ENCODE measurements at places on chromosomes 13 and 19.

DNA sequence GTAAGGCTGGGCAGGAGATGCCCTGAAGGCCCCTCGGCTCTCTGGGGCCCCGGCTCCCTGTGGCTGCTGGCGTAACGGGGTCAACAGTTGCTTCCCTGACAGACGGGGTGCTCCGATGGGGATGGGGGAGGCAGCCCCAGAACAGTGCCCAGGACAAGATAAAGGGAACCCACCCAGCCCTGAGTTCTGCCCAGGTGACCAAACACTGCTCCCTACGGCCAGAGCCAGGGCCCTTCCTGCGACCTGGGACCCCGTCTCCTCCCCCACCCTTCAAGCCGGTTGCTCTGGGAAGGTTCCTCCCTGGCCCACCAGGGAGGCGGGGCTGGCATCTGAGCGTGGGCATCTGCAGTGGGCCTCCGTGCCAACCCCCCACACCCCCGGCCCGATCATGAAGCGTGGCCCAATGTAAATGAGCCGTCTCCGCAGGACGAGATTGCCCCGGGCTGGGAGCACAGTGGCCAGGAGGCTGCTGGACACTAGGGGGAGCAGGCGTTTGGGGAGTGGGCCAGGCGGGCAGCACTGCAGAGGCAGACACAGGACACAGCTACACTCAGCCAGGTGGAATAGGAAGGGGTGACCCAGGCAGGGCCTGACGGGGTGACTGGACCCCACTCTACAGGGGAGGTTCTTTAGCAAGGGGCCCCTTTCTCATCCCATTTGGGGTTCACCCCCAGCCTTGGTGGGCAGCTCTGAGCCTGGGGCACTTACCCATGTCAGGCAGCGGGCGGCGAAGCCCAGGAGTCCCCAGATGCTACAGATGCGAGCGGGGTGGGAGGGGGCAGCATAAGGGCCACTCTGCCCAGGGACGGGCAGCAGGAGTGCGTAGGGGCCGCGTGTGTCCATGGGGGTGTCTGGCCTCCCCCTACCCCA is 1.2 kb upstream of the NKPD1 start:
- DNase-seq: no peak

- no peak for DNase-seq
Observed at GRCh38 chr19:6725513-6726231, 5.2 kb upstream of the C3 start.

DNA sequence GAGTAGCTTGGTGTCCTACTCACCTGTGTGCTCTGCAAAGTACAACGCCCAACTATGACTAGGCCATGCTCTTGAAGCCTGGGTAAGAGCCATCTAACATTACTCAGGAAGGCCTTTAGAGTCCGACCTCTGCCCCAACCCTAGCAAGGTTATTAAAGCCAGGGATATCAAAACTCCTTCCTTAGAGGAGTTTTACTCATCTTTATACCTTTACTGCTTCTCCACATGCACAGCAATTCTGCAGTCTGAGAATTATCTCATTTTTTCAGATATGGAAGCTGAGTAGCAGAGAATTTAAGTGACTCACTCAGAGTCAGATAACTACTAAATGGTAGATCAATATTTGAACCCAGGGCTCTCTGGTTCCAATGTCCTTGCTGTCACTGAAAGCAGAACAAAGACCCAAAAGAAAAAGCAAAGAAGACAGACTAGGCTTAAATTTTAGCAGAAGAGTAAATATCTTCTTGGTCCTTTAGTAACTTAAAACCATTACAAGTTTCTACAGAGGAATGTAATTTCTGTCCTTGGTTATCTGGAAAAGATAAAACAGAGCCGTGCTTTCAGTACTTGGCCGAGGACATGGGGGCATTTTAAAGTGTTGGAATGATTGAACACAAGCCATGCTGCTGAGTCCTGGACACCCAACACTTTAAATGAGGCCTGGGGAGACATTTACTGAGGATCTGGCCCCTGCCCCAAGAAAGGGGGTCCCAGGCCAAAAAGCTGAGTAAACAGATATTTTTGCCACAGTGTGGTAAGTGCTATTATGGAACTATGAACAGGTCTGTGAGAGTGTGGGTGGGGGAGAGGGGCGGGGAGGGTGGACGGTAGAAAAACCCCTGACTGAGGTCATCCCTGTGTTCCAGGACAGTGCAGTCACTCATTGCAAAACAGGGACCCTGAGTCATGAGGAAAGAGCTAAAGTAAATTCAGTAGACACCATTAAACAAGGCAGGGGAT is 18.4 kb upstream of the KPNA3 start:
- DNase-seq: no peak

DNA sequence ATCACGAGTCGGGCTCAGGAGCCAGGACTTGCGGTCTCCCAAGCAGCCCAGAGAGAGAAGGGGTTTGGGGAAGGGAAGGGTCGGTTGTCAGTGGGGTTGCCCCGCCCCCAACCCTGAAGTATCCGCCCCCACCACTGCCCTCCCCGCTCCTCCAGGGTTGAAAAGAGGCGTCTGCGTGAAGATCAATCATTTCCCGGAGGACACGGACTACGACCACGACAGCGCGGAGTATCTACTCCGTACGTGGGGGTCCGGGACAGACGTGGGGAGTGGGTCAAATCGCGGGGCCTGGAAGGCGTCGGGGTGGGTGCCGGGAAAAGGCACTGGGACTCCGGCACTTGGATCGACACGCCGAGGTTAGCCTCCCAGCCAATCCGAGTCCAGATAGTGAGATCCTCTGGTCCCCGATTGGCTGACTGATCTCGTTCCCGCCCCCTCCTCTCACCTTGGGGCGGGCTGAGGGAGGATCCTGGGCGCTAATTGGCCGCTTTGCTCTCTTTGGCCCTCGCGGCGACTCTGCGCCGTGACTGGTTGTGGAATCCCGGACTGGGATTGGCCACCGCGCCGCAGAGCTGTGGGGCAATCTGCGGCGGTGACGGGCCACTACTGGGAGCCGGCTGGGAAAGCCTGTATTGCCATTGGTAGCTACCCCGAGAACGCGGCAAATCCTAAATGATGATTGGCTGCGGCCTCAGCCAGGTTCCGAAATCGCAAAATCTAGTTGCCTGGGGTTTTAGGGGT is 13.3 kb upstream of the CACNG6 start:
- DNase-seq: peak; percentile 70

DNA sequence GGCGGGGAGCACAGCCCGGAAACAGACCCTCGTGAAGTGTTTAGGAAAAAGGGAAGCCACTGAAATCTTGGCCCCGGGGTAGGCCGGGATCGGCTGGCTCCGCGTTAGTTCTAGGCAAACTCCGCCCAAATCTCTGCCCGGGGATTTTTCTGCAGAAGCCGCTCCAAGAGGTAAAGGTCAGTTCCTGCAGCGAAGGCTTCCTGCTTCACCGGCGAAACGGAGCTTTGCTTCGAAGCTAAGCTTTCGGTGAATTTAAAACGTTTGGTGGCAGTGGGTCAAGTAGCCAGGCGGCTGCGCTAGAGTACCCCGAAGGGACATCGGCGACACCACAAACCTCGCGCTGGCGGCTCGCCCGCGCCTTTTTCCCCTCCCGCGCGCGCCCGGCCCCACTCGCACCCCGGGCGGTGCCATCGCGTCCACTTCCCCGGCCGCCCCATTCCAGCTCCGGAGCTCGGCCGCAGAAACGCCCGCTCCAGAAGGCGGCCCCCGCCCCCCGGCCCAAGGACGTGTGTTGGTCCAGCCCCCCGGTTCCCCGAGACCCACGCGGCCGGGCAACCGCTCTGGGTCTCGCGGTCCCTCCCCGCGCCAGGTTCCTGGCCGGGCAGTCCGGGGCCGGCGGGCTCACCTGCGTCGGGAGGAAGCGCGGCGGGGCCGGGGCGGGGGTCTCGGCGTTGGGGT is 441 bp downstream of the GJB2 start:
- peak; percentile 33 for DNase-seq

- no peak for DNase-seq
Observed at GRCh38 chr19:6481541-6482342, at the start of gene DENND1C. Gene DENND1C (minus strand): TSS chr19:6481787. CDS start chr19:6481695, 92 bp downstream.

All from frontal cortex (tissue), 4 donors.